Suprapubic skin (tissue), 4 donors: ENCODE measurements at places on chromosomes 2 and 18. TPM values are rescaled to one million over a fixed set of nuclear protein-coding genes. Genes with fewer than 3 reads are reported as not detected.

LBH gene
- total RNA-seq: 37.2 TPM

MCM6 gene
- total RNA-seq: 8.9 TPM

GRCh38 chr2:70115646-70116442, 28.6 kb downstream of the PCBP1 start:
- no peaks in the 10 kb centered on the region for H3K27me3 ChIP-seq
- no peak for DNase-seq
- no peaks in the 10 kb centered on the region for H3K4me1 ChIP-seq
- no peaks in the 10 kb centered on the region for H3K36me3 ChIP-seq

GRCh38 chr2:145874466-145874865, 1354.5 kb upstream of the ZEB2 start:
- no peaks in the 10 kb centered on the region for H3K27me3 ChIP-seq
- no peaks in the 10 kb centered on the region for H3K36me3 ChIP-seq
- no peaks in the 10 kb centered on the region for H3K4me1 ChIP-seq

DNA sequence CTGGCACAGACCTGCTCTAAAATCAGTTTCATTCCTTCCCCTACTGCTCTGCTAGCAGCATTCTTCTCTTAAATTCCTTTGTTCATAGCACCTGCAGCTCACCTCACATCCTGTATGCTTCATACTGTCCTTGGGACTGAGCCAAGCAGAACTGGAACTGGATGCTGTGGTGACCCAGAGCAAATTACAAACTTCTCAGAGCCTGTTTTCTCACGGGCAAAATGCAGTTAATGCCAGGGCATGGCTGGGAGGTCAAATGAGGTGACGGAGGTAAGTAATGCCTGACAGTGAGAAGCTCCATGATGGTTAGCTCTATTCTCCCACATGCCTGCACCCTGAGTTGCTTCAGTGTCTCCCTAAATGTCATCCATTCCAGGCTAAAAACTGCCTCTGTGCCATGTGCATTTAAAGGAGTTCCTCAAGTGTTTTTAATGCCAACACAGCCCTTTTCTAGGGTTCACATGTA, 29.7 kb downstream of the C2orf42 start:
- no peaks in the 10 kb centered on the region for H3K4me1 ChIP-seq
- no peak overlapping the region for H3K4me3 ChIP-seq
- no peak overlapping the region for H3K27ac ChIP-seq

- DNase-seq: peak; percentile 85
- peak overlapping the region; percentile 64 for H3K27ac ChIP-seq
- no peaks in the 10 kb centered on the region for H3K27me3 ChIP-seq
- peaks cover 19% of the 10 kb centered on the region for H3K4me1 ChIP-seq
- no peaks in the 10 kb centered on the region for H3K36me3 ChIP-seq
- H3K4me3 ChIP-seq: no peak overlapping the region
Observed at GRCh38 chr2:218806346-218806978, 24.5 kb downstream of the CYP27A1 start.

- H3K36me3 ChIP-seq: no peaks in the 10 kb centered on the region
- no peak overlapping the region for H3K27ac ChIP-seq
- peaks cover 54% of the 10 kb centered on the region for H3K27me3 ChIP-seq
- DNase-seq: peak; percentile 58
- peaks cover 10% of the 10 kb centered on the region for H3K4me1 ChIP-seq
- no peak overlapping the region for H3K4me3 ChIP-seq
Observed at GRCh38 chr2:10914272-10914693, 2.5 kb downstream of the KCNF1 start.
